Daoy (cell line): ENCODE measurements at places on chromosomes 4 and X. TPM values are rescaled to one million over a fixed set of nuclear protein-coding genes. Genes with fewer than 3 reads are reported as not detected.

The FHDC1 gene
- total RNA-seq: 0.51 and 1.6 TPM in 2 replicates

The CFI gene
- 1.7 and 3.6 TPM in 2 replicates for total RNA-seq

The STS gene
- total RNA-seq: 0.51 and 1.5 TPM in 2 replicates

The PLXNB3 gene
- 0.97 and 1.0 TPM in 2 replicates for total RNA-seq

The HPF1 gene
- 23.3 and 34.4 TPM in 2 replicates for total RNA-seq

The NSD2 gene
- total RNA-seq: 60.2 and 75.1 TPM in 2 replicates

The LRRC66 gene
- not detected in 2 replicates for total RNA-seq

The PNMA5 gene
- total RNA-seq: not detected in 2 replicates

The SUPT20HL1 gene
- not detected in 2 replicates for total RNA-seq

The CT45A5 gene
- 10.4 and 11.1 TPM in 2 replicates for total RNA-seq

The KLHL4 gene
- total RNA-seq: 2.5 and 2.7 TPM in 2 replicates

The UVSSA gene
- 3.2 and 4.9 TPM in 2 replicates for total RNA-seq

The CTAG2 gene
- total RNA-seq: 3.8 and 13.4 TPM in 2 replicates

The CYTL1 gene
- 15.8 and 22.1 TPM in 2 replicates for total RNA-seq
